ENCODE measurements at places on chromosomes 5 and 9. TPM values are rescaled to one million over a fixed set of nuclear protein-coding genes. Genes with fewer than 3 reads are reported as not detected.

LRRC70 gene
- total RNA-seq = 0.10 TPM

CDH6 gene
- total RNA-seq = 242 TPM

TTC23L gene
- total RNA-seq = not detected

GPR151 gene
- not detected for total RNA-seq

ORM2 gene
- total RNA-seq = not detected

F12 gene
- 2.3 TPM for total RNA-seq

CNTNAP3 gene
- 2.7 TPM for total RNA-seq

DND1 gene
- total RNA-seq = 0.94 TPM

LCN9 gene
- not detected for total RNA-seq

CLIC3 gene
- total RNA-seq = not detected

FOXD4L3 gene
- not detected for total RNA-seq

ANKRD31 gene
- not detected for total RNA-seq

PAEP gene
- not detected for total RNA-seq

NR5A1 gene
- not detected for total RNA-seq

STKLD1 gene
- not detected for total RNA-seq

POC5 gene
- total RNA-seq = 29.0 TPM

KIAA1958 gene
- 0.07 TPM for total RNA-seq

IFT74 gene
- 12.6 TPM for total RNA-seq

SLC6A3 gene
- total RNA-seq = not detected

- DNase-seq = no peak
Measured at GRCh38 chr5:166185185-166185584, 2106.3 kb upstream of the WWC1 start.

DNA sequence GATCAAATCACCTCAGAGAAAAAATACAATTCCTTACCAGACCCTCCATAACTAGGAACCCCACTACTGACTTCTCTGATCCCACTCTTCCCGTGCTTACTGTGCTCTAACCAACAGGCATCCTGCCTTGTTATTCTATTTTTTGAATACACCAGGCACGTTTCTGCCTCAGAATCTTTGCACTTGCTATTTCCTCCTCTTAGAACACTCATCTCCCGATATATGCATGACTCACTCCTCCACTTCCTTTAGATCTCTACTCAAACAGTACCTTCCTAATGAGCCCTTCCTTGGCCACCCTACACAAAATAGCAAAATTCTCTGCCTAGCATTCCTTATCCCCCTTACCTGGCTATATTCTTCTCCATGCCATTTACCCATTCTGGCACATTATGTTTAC lies 43.9 kb downstream of the MAPKAP1 start:
- no peak for DNase-seq

DNA sequence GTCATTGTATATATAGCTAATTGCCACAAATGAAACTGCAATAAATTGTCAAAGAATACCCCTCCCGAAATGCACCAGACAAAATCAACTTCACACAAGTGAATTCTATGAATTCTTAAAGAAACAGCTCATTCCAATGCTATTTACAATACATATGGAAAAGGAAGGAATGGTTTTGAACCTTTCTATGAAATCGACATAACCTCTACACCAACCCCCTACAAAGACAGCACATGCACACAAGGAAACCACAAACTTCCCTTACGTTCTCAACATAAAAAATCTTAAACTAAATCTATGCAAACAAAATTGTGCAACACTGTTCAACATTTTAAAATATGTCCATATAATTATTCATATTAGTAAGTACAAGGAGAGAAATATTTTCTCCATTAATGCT lies 39.2 kb downstream of the MARCHF11 start:
- no peak for DNase-seq

GRCh38 chr9:29714860-29715259 lies 2141.6 kb upstream of the C9orf72 start:
- no peak for DNase-seq

DNA sequence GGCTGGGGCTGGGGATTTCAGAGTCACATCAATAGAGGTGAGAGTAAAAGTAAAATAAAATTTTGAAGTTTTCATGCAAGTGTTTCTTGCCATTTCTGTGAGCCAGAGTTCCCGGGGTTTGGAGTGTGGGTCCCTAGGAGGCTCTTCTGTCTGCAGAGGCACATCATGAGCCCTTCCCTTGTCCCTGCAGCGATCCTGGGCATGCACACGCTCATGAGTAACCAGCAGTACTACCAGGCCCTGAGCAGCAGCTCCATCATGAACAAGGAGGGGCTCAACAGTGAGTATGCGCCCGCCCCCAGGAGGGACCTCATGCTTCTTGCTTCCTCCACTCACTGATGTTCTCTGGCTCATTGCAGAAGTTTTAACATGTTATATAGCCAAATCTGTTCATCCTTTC lies 61.1 kb downstream of the TMOD1 start:
- DNase-seq = no peak

DNA sequence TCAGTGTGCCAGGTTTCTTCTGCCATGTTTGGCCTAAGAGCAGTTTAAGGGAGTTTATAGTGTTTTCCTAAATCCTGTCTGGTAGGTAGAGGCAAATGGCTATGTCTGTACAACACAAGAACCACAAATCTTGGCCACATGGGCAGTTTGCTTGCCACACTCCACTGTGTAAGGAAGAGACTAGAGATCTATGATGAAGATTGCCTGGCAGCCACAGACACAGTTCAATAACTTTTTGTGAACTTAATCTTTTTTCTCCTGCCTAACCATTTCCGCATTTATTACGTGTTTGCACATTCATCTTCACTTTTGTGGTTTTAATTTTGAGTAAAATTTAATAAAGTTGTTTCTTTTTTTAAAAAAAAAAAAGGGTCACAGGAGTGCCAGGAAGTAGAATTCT lies 5.8 kb downstream of the MFAP3 start:
- no peak for DNase-seq

DNA sequence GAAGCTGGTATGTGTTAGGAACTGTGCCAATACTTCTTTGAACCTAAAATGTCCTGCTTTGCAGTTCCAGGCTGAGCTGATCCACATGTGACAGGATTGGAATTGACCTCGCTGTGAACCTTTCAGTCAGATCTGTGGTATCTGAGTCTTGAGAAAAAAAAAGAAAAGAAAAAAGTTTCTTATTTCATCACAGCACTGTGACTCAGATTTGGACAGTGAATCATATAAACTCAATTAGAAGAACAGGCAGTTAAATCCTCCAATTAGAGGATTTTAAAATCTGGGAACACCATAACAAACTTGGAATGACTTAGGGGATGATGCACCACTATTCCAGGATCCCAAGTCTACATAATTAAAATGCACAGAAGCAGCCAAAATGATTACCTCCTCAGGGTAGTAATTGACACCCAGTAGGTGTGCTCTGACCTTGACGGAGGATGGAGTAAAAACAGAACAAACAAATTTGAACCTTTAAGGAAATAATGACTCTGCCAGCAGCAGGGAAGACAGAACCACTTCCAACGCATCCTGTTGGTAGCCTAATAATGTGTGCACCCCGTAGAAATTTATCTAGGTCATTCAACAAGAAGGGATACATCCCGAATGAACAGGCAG lies 57.8 kb upstream of the RAI14 start:
- peak; percentile 69 for DNase-seq

DNA sequence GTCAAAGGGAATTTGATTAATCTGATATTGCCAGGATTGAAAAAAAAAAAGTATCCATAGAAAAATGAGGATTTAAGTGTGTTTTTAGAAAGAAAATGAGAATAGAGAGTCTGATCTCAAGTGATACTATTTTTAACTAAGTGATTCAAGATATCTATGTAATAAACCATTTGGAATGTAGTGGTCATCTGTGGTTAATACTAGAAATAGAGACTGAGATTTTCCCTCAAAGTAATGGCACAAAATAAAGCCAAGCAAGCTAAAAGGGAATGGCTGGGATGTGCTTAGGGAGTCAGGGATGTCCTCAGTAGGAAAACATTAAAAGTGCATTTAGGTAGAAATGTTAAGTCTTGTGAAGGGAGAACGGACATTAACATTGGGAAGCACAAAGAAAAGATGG lies 90.6 kb downstream of the FBXO4 start:
- no peak for DNase-seq

- peak; percentile 59 for DNase-seq
Measured at GRCh38 chr9:77011973-77012821, 7.3 kb upstream of the FOXB2 start.

DNA sequence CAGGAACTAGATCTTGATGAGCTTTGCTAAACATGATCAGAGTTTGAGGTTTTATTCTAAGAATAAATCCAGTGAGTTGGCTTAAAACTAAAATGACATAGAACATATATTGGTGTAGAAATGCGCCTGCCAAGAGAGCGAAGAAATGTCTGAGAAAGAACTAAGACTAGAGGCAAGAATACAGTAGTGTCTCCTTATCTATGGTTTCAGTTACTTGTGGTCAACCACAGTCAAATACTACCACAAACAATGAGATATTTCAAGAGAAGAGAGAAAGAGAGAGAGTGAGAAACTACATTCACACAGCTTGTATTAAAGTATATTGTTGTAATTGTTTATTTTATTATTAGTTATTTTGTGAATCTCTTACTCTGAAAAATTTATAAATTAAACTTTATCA lies 254.4 kb upstream of the CDH10 start:
- no peak for DNase-seq

GRCh38 chr5:155633338-155633957 lies 619.9 kb downstream of the KIF4B start:
- no peak for DNase-seq

GRCh38 chr9:120750421-120750820 lies 36.2 kb upstream of the MEGF9 start:
- no peak for DNase-seq

DNA sequence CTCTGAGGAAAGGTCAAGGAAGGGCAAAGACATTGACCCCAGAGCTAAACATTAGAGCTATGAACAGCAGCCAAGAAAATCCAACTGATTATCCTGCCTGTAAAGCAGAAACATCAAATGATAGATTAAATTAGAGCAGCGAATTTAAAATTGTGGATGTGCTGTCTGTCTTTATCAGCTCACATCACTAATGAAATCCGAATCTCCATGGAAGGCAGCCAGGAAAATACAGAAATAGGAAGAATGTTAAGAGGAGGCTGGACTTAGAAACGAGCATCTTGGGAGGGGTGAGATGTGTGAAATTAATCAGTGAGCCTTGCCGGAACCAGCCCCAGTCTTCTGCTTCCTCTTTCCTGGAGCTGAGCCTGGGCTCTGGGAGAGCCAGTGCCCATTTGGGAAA lies 191.0 kb downstream of the PJA2 start:
- DNase-seq = no peak

- no peak for DNase-seq
Measured at GRCh38 chr9:90942555-90942954, 140.9 kb downstream of the SYK start.

DNA sequence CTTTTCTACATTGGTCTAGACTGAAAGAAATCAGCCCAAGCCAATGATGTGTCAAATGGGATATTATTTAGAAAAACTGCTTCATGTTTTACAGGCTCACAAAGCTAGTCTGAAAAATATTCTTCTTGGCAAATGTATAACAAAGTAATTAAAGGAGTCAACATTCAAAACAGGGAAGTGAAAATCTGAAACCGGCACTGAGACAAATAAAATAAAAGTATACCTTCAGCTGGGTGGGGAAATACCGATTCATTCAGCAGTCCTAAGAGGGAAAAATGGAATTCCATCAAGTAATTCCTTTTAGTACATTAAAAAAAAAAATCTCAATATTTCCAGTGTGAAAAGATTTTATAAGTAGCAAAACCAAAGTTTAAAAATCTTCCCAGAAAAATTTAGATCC lies 259.6 kb upstream of the SLC24A2 start:
- no peak for DNase-seq

DNA sequence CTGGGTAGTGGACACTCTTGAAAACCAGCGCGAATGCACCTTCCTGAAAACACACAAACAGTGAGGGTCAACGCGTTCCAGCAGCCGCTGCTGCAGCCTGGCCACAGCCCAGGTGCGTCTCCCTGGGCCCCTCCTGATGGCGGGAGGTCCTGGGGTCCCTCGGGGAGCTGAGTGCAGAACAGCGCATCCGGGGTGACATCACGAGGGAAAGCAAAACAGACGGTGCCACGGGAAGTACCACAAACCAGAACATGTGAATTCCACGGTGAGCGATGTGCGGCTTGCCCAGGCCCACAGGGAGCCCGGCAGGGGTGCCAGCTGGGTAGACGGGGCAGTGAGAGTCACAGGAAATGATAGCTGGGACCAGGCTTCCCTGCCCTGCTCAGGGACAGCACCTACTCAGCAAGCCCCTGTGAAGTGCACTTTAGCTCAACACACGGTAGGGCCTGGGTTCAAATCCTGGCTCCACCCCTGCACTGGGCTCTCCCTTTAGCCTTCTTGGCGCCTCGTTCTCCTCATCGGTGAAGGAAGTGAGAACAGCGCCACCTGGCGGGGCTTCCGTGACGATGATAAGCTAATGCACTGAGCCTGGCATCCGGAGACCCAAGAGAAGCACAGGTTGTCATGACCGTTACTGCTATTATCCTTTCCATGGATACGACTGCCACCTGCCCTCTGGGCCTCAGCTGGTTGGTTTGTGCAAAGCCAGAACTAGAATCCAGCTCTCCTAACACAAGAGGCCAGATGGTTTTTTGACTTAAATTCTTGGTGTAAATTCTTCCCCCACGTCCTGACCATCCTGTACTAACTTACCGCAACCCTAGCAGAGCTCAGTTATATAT lies 24.6 kb downstream of the GFPT2 start:
- DNase-seq = peak; percentile 81

GRCh38 chr5:154109416-154110106 lies 70.8 kb downstream of the MFAP3 start:
- no peak for DNase-seq

- peak; percentile 31 for DNase-seq
Measured at GRCh38 chr9:136091582-136092352, 3.3 kb downstream of the NACC2 start.

- DNase-seq = no peak
Measured at GRCh38 chr9:14159440-14160216, 154.3 kb downstream of the NFIB start.

DNA sequence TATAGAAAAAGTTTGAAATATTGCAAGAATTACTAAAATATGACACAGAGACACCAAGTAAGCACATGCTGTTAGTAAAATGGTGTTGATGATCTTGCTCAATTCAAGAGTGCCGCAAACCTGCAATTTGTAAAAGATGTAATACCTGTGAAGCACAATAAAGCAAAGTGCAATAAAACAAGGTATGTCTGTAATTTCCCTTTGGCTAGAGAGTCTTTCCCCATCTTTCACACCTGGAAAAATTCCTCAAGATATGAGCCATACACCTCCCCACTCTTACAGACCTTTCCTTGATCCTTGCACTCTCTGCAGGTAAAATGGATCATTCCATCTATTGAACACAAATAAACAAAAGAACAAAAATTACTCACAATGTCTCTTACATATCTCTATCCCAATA lies 597.8 kb downstream of the EFNA5 start:
- DNase-seq = no peak

Data from MG63 (cell line).